NCI-H774 (cell line): ENCODE measurements at places on chromosomes 2 and 18.

DNA sequence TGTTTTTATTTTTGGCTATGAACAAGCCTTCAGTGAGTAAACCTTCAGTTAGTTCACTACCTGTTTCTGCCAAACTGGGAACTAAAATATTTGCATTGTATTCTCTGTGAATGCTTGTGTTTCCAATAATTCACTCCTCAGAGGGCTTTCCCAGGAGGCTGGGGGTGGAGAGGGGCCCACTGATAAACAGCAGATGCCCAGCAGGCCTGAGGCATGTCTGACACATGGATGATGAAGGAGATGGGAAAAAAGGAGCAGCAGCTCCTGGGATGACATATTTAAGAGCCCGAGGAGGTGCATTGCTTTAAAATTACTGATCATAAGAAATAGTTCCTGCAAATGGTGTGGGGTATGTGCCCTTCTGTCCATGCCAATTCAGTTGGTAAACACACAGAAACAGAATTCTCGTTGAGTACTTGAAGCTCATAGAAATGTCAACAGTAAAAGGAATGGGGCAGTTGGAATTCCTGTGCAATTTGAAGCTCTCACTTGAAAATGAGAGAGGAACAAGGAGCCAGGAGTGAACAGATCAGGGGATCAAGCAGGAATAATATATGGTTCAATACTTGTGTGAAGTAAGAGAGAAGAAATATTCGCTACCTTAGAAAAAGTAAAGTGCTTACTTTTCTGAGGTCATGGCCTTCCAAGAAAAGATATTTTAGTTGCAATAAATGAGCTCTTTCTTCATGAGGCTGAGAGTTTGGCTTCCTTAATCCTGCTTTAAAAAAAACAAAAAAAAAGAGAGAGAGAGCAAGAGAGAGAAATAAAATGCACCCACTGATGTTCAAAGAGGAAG lies 22.0 kb upstream of the HNMT start:
- no peak for DNase-seq

DNA sequence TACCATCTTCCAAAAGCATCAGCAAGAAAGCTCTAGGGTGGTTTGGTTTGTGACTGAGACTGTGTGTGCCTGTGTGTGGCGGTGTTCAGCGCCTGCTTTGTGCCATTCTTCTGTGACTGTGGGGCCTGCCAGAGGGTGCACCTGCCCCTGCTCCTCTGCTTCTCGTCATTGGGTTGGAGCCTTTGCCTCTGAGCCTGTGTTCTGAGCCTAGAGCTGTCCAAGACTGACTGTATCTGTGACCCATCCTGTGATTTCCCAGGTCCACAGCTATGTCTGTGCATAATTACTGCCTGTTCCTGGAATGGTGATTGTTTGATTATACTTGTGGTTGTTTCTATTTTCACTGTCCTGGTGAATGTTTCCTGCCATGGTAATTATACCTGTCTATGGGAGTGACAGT lies 57.1 kb upstream of the KLHL29 start:
- peak; percentile 13 for DNase-seq

DNA sequence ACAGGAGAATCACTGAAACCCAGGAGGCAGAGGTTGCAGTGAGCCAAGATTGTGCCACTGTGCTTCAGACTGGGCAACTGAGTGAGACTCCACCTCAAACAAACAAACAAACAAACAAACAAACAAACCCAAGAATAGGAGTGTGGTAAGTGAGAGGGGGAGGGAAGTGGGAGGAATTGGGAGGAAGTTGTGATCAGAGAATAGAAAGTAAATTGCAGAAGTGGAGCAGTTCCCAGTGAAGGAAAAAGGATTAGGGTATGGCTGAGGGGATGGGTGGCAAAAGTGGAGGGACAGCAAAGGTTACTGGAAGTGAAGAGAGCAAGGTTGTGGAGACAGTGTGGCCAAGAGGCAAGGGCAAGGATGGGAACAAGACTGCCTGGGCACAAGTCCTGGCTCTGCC lies 41.1 kb upstream of the C1GALT1C1L start:
- DNase-seq = no peak

- DNase-seq = no peak
Measured at GRCh38 chr18:48838921-48839818, 111.6 kb downstream of the SMAD7 start.

DNA sequence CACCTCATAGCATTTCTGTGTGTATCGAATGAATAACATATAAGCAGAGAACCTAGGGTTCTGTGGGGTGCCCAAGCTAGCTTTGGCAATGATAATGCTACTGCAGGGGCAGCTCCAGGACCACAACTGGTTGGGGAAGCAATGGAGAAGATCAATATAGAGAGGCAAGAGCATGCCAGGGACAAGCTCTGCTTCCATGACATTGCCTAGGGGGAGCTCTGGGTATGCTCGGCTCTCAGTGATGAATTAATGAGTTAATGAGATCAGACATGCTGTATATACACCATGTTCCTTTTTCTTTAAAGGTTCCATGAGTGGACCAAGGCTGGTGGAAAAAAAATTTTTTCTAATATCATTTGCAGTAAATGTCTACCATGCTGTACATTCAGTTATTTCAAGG lies 618.4 kb downstream of the BCL11A start:
- no peak for DNase-seq

GRCh38 chr18:75548353-75548905 lies 120.9 kb upstream of the SMIM21 start:
- peak; percentile 21 for DNase-seq
